NCI-H524 treated with DMSO at 0.1 percent for 48 hours (cell line): ENCODE measurements at places on chromosomes 1 and 21.

GRCh38 chr1:94713472-94714141 is 106.5 kb upstream of the SLC44A3 start:
- no peak for DNase-seq

DNA sequence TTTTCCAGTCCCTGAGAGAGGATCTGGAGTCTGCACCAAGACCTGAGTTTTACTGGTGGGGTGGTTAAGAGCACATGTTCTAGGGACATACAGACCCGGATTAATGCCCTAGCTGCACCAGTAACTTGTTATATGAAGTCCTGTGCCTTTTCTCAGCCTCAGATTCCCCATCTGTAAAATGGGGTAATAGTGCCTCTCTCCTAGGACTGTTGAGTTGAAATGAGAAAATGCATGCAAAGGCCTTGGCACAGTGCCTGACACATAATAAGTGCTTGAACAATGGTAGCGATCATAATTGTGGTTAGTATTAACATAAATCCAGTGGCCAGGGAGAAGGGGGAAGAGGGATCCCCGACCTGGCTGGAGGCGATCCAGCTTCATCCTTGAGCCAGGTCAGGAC is 12.3 kb downstream of the AHDC1 start:
- DNase-seq, result no peak

DNA sequence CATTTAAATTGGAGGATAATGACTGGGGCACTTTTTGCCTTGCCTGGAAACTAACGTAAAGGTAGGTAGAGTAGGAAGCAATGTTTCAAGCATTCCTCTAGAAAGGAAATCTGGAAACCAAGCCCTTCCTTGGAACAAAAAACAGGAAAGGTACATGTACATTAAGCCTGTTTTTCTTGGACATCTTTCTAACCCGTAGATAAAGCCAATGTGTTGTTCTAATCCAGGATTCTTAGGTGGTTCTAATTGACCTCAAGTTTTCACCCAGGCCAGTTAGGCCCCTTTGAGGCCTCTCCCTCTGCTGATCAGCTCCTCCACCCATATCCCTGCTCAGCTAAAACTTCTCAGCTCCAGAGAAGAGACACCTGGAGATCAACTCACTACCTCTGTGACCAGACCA is 6.3 kb upstream of the DUSP23 start:
- DNase-seq, result no peak

DNA sequence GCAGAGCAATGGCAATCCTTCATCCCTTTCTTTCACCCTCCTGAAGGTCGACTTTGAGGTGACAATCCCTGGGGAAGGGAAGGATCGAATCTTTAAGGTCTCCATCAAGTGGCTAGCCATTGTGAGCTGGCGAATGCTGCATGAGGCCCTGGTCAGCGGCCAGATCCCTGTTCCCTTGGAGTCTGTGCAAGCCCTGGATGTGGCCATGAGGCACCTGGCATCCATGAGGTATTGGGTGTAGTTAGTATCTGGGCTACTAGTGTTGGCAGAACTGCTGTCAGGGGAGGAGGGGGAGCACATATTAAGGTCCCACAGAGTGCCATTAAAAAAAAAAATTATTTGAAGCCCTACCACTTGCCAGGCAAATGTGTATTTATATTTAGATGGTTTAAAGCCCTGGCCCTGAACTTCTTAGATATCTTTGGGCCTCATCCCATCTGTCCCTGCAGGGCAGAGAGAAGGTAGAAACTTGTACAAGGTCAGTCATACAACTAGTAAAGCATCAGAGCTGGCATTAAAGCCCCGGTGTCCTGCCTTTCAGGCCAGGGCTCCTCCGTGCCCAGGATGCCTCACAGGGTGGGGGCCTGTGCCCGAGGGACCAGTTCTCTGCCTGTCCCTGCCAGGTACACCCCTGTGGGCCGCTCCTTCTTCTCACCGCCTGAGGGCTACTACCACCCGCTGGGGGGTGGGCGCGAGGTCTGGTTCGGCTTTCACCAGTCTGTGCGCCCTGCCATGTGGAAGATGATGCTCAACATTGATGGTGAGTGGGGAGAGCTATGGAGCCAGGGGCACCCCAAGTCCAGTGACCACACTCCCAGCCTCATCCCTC is 10.3 kb downstream of the AGO1 start:
- no peak for DNase-seq

DNA sequence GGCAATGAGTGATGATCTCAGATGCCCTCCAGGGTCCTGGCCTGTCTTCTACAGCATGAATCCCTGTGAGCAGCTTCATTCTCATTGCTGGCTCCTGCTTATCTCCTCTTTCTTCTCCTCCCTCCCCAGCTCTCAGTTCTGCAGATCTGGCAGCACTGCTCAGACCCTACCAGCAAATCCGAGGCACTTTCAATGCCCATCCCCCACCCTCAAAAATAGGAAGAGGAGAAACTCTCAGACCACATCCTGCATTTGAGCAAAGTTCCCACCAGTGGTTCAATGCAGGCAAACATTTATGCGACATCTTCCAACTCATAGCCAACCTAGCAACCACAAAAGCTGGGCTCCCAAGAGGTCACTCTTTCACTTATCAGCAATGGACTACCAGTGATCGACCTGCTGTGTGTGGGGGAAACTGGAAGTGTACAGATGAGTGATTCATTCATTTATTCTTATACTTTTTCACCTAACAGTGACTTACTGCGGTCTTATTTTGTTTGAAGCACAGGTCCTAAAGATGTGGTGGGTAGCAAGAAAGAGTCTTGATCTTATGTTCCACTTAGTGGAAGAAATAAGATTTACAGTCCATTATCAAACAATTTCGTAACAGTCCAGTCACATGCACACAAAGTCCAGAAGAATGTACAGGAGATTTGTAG is 5.8 kb upstream of the CHI3L2 start:
- DNase-seq, result no peak

- no peak for DNase-seq
Observed at GRCh38 chr1:228036701-228037231, 30.0 kb downstream of the WNT3A start.

DNA sequence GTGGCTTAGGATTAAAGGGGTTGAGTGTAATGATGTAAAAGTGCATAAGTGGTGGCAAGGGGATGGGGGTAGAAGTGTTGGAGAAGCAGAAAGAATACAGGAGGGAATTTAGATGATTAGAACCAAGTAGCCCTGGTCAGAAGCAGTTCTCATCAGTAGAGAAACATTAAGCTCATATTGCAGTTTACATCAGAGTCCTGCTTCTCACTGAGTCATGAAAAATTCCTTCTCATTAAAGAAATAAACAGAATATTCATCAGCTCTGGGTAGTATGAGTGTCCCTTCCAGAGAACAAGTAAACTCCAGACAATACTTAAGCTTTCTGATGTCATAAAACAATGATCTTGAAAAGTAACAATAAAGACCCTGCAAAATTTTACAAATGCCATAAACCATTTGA is 36.5 kb downstream of the LRRIQ3 start:
- DNase-seq, result no peak

- peak; percentile 58 for DNase-seq
Observed at GRCh38 chr1:18112611-18113010, 5.0 kb downstream of the IGSF21 start.

DNA sequence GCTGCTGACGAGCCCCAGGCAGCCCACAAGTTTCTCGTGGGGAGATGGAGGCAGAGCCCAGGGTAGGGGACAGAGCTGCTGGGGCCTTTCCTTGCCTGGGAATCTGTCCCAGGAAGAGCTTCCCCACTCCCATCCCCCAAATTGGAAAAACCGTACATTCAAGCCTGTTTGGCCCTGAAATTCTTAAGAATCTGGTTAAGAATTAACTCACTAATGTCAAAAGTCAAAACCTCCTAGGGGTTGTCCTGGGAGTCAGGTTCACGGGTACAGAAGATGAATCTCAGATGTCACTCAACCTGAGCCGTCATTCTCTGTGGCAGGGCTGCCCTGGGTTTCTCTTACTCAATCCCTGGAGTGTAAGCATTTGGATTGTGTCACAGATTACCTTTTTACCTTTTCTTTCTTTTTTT is 8.4 kb downstream of the C1orf115 start:
- no peak for DNase-seq

DNA sequence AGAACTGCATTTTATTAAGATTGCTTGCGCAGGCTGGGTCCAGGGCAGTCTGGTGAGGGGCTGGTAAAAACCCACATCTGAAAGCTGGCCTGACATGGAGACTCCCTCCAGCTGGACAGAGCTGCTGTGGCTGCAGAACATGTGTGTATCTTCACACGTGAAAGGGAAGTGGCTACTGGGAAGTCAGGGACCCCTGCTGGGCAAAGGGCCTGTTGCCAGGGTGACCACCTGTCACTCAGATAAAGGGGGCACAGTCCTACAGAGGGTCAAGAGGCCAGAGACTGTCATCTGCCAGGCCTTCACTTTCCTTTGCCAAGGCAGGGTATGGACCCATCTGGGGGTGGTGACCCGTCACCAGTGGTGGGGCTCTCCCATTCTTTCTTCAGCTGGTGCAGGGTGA is 17.5 kb downstream of the NKAIN1 start:
- DNase-seq, result no peak

DNA sequence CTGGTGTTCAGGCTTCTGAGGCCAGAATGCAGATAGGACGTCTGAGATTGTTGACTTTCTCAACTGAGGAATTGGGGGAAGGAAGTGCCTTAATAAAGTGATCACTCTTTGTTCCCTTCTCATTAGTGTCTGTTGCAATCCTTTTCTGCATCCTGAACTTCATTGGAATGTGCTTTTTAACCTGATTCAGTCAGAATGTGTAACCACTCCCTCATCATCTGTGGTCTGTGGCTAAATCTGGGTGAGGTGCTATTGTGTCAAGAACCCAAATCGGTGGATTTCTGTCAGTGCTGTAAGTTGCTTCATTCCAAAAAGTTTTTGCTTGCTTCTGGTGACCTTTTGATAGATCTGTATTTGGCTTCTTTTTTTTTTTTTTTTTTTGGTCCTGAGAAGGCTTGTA is 38.2 kb downstream of the ARID1A start:
- DNase-seq, result no peak

DNA sequence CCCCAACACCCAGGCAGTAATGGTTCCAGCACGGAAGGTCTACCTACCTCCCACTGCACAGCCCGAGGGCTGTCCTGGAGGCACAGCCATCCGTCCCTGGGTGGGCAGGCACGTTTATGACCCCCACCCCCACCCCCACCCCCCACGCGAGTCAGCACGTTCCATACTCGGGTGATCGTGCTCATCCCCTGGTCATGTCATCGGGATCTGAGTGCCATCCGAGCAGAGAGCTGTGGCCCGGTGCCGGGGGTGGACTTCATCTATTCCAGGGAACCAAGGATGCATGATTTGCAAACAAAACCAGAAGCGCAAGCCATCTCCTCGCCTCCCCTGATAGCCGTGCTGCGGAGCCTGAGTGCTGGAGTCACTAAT is 1.1 kb downstream of the TSPEAR start:
- no peak for DNase-seq

GRCh38 chr1:91335603-91336002 is 69.0 kb downstream of the HFM1 start:
- DNase-seq, result no peak

DNA sequence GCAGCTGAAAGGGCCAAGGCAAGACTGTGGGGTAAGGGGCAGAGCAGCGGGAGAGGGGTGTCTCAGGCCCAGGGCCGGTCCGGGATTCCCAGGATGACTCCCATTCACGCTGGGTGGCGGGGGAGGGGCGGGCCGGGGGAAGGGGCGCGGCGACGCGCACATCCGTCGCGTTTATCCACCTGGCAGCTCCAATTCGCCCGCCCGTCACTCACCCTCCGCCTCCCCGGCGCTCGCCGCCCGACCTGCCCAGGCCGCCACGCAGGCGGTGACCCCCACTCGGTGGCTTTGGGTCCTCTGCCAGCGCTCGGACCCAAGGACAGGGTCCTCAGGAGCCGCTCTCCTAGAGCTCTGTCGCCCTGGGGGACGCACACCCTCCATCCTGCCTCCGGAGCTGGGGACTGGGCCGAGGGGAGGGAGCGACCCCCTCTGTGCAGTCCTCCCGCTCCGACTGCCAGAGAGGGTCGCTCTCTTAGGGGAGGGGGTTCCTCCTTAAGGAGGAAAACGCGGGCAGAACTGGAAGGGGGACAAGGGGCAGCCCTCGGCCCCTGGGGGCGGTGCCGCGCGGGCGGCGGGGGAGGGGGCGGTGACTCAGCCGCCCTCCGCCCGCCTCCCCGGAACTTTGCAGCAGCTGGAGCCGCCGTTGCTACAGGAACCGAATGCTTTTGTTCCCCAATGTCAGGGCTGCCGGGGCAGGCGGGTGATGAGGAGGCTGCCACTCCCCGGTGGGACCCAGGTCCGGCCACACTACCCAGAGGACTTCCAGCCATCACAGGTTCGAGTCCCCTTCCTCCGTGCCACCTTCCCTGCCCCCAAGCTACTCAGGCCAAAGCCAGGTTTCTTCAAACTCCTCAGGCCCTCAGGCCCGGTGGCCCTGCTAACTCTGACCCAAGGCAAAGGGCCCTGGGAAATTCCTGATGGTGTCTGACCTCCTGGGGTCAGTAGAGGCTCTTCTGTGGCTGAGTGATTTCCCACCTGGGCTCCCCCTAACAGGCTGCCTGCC is 3.4 kb downstream of the ADGRB2 start:
- no peak for DNase-seq

DNA sequence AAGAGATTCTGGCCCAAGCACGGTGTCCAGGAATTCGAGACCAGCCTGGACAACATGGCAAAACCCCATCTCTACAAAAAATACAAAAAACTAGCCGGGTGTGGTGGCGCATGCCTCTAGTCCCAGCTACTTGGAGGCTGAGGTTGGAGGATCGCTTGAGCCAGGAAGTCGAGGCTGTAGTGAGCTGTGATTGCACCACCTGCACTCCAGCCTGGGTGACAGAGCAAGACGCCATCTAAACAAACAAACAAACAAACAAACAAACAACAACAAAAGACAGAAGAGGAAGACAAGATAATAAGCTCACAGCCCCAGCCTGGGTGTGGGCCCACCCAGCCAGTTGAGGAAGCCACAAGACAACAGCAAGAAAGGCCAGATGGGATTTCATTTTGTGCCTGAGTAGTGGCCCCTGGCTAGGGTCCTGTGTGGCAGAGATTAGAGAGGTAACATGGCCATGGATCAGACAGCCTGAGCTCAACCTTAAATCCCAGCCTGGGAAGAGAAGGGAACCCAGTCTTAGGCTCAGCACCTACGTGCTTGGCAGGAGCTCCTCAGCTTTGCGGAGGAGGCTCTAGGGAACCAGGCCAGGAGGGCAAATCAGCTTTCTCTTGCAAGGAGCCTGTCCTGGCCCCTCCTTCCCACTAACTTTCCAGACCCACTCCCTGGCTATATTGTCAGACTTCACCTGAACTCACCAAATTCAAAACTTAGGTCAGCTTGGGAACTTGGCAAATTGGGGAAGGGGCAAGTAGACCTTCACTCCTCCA is 4.9 kb upstream of the BEST4 start:
- DNase-seq, result no peak

DNA sequence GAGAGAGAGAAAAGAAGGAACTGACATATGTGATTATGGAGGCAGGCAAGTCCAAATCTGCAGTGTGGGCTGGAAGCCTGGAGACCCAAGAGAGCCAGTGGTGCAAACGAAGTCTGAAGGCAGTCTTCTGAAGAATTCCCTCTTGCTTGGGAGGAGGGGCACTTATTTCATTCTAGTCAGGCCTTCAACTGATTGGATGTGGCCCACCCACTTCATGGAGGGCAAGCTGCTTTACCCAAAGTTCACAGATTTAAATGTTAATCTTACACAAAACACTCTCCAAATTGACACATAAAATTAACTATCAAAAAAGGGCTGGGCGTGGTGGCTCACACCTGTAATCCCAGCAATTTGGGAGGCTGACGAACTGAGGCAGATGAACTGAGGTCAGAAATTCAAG is 103.5 kb upstream of the RAB3GAP2 start:
- DNase-seq, result no peak
